ENCODE measurements at places on chromosomes 5 and 9.

DNA sequence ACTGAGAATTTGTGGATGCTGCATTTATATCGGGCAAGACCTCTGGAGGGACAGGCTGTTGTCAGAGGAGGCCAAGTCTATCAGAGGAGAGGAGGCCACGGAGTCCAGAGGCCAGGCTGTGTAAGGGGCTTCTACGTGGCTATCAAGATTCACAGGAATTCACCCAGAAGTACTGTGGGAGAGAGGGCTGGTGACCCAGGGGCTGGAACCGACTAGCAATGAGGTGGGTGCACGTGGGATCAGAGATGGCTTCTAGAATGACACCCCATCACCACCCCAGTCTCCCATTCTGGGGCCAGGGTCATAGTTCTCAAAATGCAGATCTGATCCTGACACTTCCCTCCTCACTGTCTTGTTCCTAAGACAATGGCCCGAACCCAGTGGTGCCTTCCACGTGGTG lies 61.2 kb upstream of the PHYKPL start:
- no peak for DNase-seq

DNA sequence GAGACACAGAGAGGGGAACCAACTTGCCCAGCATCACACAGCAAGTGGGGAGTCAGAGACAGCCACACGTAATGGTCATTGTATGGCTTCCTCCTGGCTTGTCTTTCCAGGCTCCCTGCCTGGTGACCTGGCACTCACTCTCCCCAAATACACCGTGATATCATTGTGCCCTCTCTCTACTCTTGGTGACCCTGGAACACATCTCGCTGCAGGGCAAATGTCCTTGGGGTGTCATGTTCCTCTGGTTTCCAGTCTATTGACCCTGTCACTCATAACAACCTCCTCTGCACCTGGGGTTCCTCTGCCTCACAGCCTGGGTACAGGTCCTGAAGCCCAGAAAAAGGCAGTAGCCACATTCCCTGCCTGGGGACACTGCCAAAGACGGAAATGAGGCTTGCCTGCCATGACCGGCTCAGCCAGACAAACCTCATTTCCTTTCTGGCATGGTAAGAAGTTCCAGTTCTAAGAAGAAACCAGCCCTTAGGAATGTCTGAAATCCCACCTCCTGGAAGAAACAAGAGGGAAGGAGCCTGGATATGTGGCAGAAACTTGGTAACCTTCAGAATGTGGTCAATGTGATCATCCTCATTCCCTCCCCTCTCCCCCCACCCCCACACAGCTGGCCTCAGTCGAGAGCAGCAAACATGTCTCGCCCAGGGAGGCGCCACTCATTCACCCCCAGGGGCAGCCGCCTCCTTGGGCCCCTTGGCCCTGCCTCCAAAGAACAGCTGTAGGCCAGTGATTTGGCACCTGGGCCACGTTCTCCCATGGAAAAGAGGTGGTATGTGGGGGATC lies 30.6 kb upstream of the SMU1 start:
- DNase-seq: peak; percentile 90

GRCh38 chr9:107438211-107439031 lies 51.1 kb downstream of the KLF4 start:
- DNase-seq: no peak

- peak; percentile 91 for DNase-seq
Observed at GRCh38 chr5:133952729-133953567, 15.5 kb downstream of the C5orf15 start.

DNA sequence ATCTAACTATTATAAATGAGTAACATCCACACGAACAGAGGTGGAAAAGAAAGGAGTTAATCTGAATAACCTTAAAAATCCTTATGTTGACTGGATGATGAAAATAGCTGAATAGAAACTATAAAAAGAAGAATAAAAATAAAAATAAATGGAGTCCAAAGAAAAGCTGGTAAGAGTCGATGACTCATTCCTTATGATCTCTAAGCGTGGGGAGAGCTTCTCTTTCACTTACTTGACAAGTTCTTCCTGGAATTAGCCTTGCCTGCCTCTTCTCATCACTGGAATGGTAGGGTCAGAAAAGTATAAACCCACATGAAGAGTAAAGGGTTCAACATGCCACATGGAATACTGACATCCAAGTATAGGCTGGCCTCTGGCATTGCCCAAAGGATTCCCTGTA lies 477.0 kb upstream of the RGMB start:
- DNase-seq: no peak

DNA sequence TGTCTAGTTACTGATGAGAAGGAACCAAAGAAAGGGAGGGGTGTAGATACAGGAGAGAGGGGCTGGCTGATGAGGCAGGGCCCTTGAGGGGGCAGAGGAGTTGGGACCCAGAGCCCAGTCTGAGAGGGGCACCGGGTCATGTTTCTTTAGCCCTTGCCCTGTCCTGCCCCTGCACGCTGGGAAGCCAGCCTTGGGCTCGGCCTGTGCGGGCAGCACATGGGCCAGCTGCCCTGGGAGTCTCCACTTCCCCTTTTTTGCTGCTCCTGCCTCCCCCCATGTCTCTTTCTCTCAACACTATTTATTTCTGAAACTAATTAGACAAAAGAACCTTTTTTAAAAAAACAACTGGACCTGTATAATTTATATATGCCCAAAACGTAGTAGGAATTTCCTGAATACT lies 20.5 kb downstream of the MVB12B start:
- DNase-seq: no peak

DNA sequence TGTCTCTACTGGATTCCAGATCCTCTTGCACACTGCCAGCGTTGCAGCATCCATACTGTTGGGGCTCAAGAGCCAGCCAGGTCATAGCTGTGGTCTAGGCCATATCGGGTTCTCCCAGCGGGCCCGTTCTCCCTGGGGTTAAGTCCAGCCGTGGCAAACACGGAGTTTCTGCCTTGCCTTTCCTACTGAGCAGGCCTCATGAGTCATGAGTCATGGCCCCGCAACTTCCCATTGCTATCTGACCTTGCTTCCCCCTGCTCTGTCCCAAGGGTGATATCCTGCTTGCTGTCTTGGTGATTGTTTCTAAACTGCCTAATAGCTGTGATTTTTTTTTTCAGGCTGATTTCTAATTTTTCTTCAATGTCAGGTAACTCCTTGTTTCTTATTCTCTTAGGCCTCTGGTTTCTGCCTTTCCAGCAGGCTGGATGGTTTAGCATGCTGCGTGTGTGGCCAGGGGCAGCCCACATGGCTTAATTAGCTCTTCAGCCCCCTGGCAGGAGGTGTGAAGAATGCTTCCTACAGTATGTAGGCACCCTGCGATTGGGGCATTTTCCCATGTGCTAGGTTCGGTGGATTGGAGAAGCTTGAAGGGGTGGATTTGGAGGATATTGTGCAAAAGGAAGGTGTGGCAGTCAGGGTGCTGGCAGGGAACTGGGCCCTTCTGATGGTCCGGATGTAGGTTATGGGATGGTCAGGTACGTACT lies 18.7 kb downstream of the DAPK1 start:
- DNase-seq: peak; percentile 24

DNA sequence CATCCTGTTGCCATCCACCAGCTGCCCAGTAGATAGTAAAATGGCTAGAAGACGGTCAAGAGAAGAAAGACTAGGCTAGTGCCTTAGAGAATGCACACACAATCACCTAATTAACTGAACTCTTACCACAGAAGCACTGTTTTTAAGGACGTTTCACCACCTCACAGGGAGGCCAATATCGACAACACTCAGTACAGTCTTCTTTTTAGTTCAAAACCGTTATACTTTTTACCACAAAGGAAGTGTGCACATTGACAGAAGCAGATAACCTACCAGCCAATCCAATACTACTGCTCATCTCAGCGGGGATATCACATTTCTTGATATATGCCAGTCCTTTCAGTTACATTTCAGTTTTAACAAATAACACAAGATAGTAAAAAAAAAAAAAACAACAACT lies 122.3 kb downstream of the GNAQ start:
- no peak for DNase-seq

GRCh38 chr5:26942481-26942880 lies 95.9 kb downstream of the CDH9 start:
- no peak for DNase-seq

Measured in AG20443 (cell line).